Nasal cavity respiratory epithelium epithelial cell of viscerocranial mucosa (primary cell): ENCODE measurements at places on chromosomes 2 and 18. TPM values are rescaled to one million over a fixed set of nuclear protein-coding genes. Genes with fewer than 3 reads are reported as not detected.

Gene MARCO
- total RNA-seq: 0.07 TPM in 1 of 2 replicates, not detected in the other

Gene ANKZF1
- 49.1 and 49.6 TPM in 2 replicates for total RNA-seq

Gene OXER1
- 0.07 TPM in 1 of 2 replicates, not detected in the other for total RNA-seq

Gene TSPYL6
- total RNA-seq: not detected in 2 replicates

Gene ZSWIM2
- not detected in 2 replicates for total RNA-seq
